ENCODE measurements at places on chromosomes 12 and 14. TPM values are rescaled to one million over a fixed set of nuclear protein-coding genes. Genes with fewer than 3 reads are reported as not detected.

CABP1 gene
- not detected for polyA plus RNA-seq

GRCh38 chr14:56135001-56135400 is 16.8 kb downstream of the PELI2 start:
- peak overlapping the region; percentile 27 for H3K27ac ChIP-seq
- H3K4me1 ChIP-seq = peaks cover 53% of the 10 kb centered on the region
- H3K36me3 ChIP-seq = no peaks in the 10 kb centered on the region

DNA sequence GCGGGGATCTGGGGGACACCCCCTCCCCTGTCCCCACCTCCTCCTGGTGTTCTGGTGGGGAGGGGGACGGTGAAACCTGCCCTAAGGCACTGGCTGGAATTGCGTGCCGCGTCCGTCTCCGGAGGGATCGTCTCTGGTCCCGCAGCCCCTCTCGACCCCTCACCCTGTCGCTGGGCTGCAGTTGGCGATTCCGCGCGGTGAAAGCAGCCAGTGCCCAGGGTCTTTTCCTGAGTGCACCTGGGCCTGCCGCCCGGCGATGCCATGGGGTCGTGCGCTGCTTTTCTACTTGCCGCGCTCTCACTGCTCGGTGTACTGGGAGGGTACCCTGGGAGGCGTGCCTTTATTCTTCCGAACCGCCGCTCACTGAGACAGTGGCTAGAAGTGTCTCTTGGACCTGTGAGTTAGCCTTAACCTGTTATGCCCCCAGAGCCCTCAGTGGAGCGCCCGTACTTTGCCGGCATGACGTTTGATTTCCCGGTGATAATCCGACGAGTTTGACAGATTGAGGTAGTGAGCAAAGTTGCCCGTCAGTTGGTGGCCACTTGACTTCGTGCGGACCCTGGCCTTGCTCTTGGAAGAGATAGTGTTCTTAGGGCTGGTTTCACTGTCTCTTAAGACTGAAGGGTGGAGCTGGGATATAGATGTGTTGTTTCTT is 788 bp downstream of the SFSWAP start:
- no peaks in the 10 kb centered on the region for H3K36me3 ChIP-seq
- peak overlapping the region; percentile 97 for H3K4me3 ChIP-seq
- no peaks in the 10 kb centered on the region for H3K27me3 ChIP-seq
- DNase-seq = no peak
- H3K4me1 ChIP-seq = peaks cover 21% of the 10 kb centered on the region

TMEM119 gene
- polyA plus RNA-seq = not detected

- H3K4me3 ChIP-seq = peak overlapping the region; percentile 78
- H3K27me3 ChIP-seq = no peaks in the 10 kb centered on the region
- peaks cover 22% of the 10 kb centered on the region for H3K36me3 ChIP-seq
- peaks cover 79% of the 10 kb centered on the region for H3K4me1 ChIP-seq
- H3K27ac ChIP-seq = peak overlapping the region; percentile 100
- DNase-seq = peak; percentile 98
Observed at GRCh38 chr12:51368640-51369517, 22.3 kb downstream of the GALNT6 start.

DNA sequence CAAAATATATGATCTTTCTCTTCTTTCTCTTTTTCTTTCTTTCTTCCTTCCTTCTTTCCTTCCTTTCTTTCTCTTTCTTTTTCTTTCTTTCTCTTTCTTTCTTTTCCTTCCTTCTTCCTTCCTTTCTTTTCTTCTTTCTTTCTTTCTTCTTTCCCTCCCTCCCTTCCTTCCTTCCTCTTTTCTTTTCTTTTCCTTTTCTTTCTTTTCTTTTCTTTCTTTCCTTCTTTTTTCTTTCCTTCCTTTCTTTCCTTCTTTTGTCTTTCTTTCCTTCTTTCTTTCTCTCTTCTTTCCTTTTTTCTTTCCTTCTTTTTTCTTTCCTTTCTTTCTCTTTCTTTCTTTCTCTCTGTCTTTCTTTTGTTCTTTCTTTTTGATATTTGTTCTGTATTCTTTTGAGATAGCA is 1356.0 kb upstream of the SEL1L start:
- no peaks in the 10 kb centered on the region for H3K27me3 ChIP-seq
- H3K4me3 ChIP-seq = no peak overlapping the region
- H3K36me3 ChIP-seq = no peaks in the 10 kb centered on the region
- DNase-seq = no peak
- H3K4me1 ChIP-seq = no peaks in the 10 kb centered on the region
- H3K27ac ChIP-seq = no peak overlapping the region

GRCh38 chr14:94940263-94940993 is 170.5 kb upstream of the GSC start:
- no peak overlapping the region for H3K4me3 ChIP-seq
- H3K27me3 ChIP-seq = no peaks in the 10 kb centered on the region
- no peak overlapping the region for H3K27ac ChIP-seq
- DNase-seq = no peak
- no peaks in the 10 kb centered on the region for H3K4me1 ChIP-seq

DNA sequence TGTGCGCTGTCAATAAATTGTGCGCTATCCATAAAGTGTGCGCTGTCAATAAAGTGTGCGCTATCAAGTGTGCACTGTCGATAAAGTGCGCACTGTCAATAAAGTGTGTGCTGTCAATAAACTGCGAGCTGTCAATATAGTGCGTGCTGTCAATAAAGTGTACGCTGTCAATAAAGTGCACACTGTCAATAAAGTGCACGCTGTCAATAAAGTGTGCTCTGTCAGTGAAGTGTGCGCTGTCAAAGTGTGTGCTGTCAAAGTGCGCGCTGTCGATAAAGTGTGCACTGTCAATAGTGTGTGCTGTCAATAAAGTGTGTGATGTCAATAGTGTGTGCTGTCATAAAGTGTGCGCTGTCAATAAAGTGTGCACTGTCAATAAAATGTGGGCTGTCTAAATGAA is 2.9 kb upstream of the CHGA start:
- H3K27me3 ChIP-seq = peaks cover 30% of the 10 kb centered on the region
- no peak overlapping the region for H3K4me3 ChIP-seq
- DNase-seq = no peak
- H3K4me1 ChIP-seq = no peaks in the 10 kb centered on the region
- no peak overlapping the region for H3K27ac ChIP-seq
- H3K36me3 ChIP-seq = no peaks in the 10 kb centered on the region

ASCL1 gene
- polyA plus RNA-seq = not detected

- peak overlapping the region; percentile 72 for H3K27ac ChIP-seq
- no peak overlapping the region for H3K4me3 ChIP-seq
- H3K4me1 ChIP-seq = no peaks in the 10 kb centered on the region
- DNase-seq = no peak
Observed at GRCh38 chr14:100584056-100585031, 2.9 kb downstream of the BEGAIN start.

DNA sequence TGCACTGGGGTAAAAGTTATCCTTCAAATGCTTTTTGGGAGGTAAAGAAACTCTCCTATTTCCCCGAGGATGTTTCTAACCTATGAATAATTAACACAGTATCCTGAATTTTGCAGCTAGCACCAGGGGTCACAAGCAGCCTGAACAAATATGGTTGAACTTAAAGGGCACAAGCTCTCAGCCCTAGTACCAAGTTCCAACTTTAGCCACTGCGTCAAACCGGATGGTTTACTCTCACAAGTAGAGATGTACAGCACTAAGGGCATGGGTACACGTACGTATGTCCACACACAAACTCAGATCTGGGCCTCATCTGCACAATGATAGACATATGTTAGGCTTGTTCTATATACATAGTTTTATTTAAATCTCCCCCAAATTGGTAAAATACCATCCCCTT is 4.7 kb downstream of the CCDC88C start:
- no peaks in the 10 kb centered on the region for H3K27me3 ChIP-seq
- H3K27ac ChIP-seq = peak overlapping the region; percentile 31
- H3K4me1 ChIP-seq = peaks cover 63% of the 10 kb centered on the region
- peak overlapping the region; percentile 94 for H3K4me3 ChIP-seq

DNA sequence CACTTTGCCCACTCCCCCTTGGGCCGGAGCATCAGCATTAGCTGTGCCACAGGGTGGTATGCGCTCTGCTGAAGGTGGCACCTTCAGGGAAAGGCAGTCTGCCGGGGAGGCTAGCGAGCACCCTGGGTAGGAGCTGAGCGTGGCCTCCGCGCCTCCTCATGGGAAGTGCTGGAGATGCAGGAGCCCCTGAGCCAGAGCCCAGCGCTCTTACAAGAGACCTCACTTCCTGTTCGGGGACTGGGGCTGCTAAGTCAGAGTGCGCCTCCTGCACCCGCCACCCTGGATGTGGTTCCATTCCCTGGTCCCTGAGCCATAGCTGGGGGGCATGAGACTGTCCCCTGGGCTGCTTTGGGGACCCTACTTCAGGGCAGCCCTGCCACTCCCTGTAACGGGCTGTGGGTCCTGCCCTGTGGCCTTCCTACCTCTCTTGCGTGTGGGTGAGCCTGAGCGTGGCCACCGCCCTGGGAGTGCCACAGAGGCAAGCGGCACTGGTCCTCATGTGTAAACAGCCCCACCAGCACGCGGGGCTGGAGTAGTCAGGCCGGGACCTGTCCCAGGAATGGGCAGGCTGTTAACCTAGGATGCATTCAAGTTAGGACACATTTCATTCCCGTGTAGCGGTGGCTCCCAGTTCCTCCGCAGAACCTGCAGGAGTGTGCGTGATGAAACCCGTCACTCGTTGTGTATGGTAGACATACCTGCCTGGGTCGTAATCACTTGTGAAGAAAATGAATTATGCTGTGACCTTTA is 19.4 kb downstream of the COA8 start:
- no peaks in the 10 kb centered on the region for H3K4me1 ChIP-seq
- no peak for DNase-seq
- no peak overlapping the region for H3K4me3 ChIP-seq
- H3K36me3 ChIP-seq = no peaks in the 10 kb centered on the region
- H3K27me3 ChIP-seq = no peaks in the 10 kb centered on the region

PPP1R3E gene
- 5.8 TPM for polyA plus RNA-seq

TAS2R9 gene
- polyA plus RNA-seq = not detected

DNA sequence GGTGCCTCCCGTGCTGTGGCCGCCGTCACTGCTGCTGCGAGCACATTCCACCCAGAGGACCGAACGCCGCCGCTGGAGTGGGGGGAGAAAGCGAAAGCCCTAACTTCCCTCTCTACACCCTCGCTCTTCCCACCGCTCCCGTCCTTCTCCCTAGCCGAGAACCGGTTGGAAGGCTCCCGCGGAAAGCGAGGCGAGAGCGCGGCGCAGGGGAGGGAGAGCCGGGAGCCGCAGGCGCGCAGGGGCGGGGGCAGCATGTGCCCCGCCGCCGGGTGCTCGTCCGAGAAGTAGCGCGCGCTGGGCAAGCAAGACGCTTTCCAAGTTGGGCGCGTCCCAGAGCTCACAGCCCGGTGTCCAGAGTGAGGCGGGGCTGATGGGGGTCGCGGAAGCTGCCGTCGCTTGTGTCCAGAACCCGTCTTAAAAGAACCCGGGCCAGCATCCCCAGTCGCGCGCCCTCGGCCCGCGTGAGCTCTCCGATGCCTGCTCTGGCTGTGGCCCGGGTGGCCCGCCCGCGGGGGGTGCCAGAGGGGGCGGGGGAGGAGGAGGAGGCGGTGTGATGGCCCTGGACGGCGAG is at the start of gene TRHDE:
TRHDE (plus strand) TSS at position 280 of the 571 bp plus-strand sequence; CDS start at position 554, 274 bp downstream.
- no peak within 1 kb of the TSS for H3K27ac ChIP-seq
- DNase-seq = no peak
- H3K36me3 ChIP-seq = peaks cover 6% of the 10 kb centered on the region
- H3K27me3 ChIP-seq = peaks cover 48% of the 10 kb centered on the region

- no peaks in the 10 kb centered on the region for H3K36me3 ChIP-seq
- peaks cover 3% of the 10 kb centered on the region for H3K4me1 ChIP-seq
- DNase-seq = no peak
- no peak overlapping the region for H3K27ac ChIP-seq
- no peak overlapping the region for H3K4me3 ChIP-seq
Observed at GRCh38 chr12:52350021-52350620, 17.2 kb downstream of the KRT85 start.

DBX2 gene
- not detected for polyA plus RNA-seq

PDE3A gene
- 0.12 TPM for polyA plus RNA-seq

CMKLR1 gene
- polyA plus RNA-seq = not detected

GRCh38 chr12:52679875-52680274 is 332 bp downstream of the KRT1 start:
- no peak overlapping the region for H3K27ac ChIP-seq
- H3K36me3 ChIP-seq = no peaks in the 10 kb centered on the region
- no peak overlapping the region for H3K4me3 ChIP-seq
- H3K4me1 ChIP-seq = no peaks in the 10 kb centered on the region
- peaks cover 40% of the 10 kb centered on the region for H3K27me3 ChIP-seq

KCNH3 gene
- not detected for polyA plus RNA-seq

- peaks cover 58% of the 10 kb centered on the region for H3K4me1 ChIP-seq
- H3K27me3 ChIP-seq = peaks cover 18% of the 10 kb centered on the region
- DNase-seq = peak; percentile 58
- H3K36me3 ChIP-seq = no peaks in the 10 kb centered on the region
- H3K27ac ChIP-seq = no peak overlapping the region
- H3K4me3 ChIP-seq = peak overlapping the region; percentile 87
Observed at GRCh38 chr12:26122061-26122680, 2.7 kb downstream of the BHLHE41 start.

GRCh38 chr12:79765157-79765556 is 74.4 kb upstream of the PAWR start:
- no peaks in the 10 kb centered on the region for H3K27me3 ChIP-seq
- no peaks in the 10 kb centered on the region for H3K36me3 ChIP-seq
- H3K4me3 ChIP-seq = no peak overlapping the region
- DNase-seq = no peak

DNA sequence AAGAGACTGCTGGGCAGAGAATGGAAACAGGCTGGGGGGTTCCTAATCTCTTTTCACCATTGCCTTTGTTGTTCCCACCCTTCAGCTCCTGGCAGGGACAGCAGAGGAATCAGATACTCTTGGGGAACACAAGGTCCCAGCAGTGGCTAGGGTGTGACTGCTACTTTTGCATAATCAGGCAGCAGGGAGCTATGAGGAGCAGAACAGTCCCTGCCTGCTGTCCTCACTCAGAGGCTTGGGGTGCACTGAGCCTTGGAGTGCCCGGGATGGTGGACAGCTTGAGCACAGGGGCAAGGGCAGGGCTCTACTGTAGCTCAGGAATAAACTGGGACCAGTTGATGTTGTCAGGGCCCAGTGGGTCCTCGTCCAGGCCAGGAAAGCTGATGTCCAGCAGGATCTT is 1.5 kb upstream of the TEX52 start:
- DNase-seq = no peak
- no peaks in the 10 kb centered on the region for H3K36me3 ChIP-seq
- peaks cover 4% of the 10 kb centered on the region for H3K4me1 ChIP-seq
- no peak overlapping the region for H3K27ac ChIP-seq
- H3K27me3 ChIP-seq = no peaks in the 10 kb centered on the region
- H3K4me3 ChIP-seq = no peak overlapping the region

PIANP gene
- polyA plus RNA-seq = not detected

GRCh38 chr14:90970167-90970600 is 90.3 kb downstream of the RPS6KA5 start:
- H3K36me3 ChIP-seq = peaks cover 8% of the 10 kb centered on the region
- no peak overlapping the region for H3K4me3 ChIP-seq
- peaks cover 21% of the 10 kb centered on the region for H3K4me1 ChIP-seq
- no peaks in the 10 kb centered on the region for H3K27me3 ChIP-seq

DNA sequence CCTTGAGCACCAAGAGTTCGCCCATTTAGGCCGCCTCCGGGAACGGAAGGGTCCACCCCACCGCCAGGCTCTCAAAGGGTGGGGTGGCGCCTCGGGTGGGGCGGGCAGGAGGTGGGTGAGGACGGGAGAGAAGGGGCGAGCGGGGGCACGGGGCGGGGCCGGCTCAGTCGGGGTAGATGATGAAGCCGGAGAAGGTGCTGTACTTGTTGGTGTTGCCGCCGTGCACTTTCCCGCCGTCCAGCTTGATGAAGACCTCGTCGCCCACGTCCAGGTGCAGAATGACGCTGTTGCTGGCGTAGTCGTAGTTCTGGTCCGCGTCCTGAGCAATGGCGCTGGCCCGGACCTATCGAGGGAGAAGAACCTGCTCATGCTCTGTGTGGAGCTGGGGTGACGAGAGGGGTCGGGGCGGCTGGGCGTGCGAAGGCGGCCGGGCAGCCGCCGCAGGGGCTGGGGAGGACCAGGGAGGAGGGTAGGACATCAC is 4.1 kb downstream of the C1QL4 start:
- DNase-seq = no peak
- H3K4me3 ChIP-seq = peak overlapping the region; percentile 37
- H3K27ac ChIP-seq = no peak overlapping the region
- peaks cover 33% of the 10 kb centered on the region for H3K4me1 ChIP-seq
- peaks cover 50% of the 10 kb centered on the region for H3K27me3 ChIP-seq

Measured in naive B cell (primary cell).